ENCODE measurements at places on chromosomes 7 and 10.

DNA sequence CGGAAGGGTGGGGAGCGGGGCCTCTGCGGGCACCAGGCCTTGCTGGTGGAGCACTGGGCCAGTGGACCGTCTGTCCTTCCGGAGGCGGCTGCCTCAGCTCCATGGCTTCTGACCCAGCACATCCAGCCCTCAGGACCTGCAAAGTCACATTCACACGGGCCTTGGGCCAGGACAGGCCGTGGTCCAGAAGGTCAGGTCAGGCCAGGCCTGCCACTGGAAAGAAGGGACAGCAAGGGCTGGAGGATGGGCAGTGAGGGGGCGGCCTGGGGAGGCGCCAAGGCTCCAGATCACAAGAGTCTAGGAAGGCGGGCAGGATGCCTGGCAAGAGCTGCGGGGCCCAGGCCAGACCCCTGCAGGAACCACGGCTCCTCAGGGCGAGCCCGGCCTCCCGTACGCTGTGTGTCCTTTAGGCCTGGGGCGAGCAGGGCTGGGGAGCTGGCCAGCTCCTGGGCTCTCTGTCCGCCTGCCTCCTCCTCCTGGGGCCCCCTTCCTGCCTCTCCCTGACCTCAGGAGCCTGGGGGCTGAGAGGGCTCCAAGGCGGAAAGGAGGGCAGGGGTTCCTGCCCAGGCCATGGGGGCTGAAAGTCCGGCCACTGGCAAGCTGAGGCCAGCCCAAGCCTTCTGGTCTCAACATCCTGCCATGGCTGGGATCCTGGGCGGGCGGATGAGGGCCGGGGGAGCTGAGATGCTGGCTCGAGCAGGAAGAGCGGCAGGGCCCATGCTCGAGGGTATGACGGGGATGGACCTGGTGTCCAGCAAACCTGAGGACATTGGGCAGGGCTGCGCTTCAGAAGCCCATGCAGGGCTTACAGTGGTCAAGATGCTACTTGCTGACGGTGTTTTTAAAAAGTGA lies 225.8 kb downstream of the ELFN1 start:
- DNase-seq: no peak

- DNase-seq: no peak
Observed at GRCh38 chr10:48821111-48821510, 118.5 kb downstream of the LRRC18 start.

DNA sequence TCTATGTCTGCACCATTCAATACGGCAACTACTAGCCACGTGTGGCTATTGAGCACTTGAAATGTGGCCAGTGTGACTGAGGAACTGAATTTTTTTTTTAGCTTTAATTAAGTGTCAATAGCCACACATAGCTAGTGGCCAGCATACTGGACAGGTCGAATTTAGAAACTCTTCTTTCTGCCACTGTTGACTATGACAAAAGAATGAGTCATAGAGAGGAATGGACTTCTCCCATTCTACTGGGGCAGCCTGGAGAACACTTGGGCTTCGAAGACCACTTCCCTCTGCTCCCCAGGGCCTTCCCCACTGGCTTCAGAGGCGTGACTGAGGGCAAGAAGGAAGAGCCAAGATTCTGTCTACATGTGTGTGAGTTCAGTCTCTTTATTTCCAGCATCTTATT lies 137.5 kb downstream of the SNX10 start:
- no peak for DNase-seq

DNA sequence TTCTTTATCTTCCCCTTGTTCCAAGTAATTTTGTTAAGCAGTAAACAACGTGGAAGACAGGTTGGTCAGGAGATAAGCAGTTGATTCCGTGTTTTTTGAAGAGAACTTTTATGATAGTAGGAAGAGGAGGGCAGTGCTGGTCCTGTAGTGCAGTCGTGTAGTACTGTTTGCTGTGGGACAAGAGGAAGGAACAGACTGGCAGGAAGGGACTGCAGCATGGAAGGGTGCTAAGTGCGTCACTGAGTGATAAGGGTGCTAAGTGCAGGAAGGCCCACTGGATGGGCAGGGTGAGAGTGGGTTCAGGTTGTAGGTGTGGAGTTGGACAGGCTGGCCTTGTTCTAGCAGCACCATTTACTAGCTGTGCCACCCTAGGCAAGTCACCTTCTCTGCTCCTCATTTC lies 125.0 kb downstream of the SDK1 start:
- no peak for DNase-seq

- DNase-seq: no peak
Observed at GRCh38 chr10:76830218-76830617, 807.4 kb downstream of the KCNMA1 start.

DNA sequence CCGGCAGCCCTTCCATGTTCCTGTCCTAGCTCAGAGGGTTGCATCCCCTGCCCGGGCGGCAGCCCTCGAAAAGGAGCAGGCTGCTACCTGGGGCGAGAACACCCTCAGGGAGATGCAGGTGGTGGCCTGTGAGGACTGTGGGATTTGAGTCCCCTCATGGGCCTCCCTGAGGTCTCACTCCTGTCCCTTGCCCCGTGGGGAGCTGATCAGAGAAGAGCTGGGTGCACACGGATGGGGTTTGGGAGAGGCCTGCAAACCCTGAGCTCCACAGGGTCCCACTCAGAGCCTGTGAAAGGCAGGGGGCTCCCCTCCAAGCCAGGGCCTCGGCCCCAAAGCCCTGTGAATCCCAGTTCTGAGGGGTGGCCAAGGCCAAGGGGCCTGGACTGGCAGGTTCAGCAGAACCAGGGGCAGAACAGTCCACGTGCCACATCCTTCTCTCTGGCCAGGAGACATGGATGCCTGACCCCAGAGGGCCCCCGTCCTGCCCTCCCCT lies 424 bp upstream of the CYP2W1 start:
- DNase-seq: no peak

DNA sequence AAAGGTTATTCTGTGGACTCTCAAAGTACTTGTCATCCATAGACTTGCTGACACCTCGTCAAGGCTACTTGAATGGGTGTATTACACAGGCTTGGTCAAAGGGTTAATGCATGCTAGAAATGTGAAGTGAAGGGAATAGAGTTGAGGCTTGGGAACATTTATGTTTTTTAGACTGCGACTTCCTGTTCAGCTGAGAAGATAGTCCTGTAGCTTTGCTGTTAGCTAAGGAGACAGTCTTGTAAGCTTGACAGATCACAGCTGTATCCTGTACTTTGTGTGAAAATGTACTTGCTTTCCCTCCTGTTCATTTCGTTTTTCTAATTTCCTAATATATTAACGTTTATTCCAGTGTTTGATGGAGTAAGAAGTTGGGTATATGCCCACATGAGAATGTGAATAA lies 52.1 kb downstream of the ADD3 start:
- no peak for DNase-seq

DNA sequence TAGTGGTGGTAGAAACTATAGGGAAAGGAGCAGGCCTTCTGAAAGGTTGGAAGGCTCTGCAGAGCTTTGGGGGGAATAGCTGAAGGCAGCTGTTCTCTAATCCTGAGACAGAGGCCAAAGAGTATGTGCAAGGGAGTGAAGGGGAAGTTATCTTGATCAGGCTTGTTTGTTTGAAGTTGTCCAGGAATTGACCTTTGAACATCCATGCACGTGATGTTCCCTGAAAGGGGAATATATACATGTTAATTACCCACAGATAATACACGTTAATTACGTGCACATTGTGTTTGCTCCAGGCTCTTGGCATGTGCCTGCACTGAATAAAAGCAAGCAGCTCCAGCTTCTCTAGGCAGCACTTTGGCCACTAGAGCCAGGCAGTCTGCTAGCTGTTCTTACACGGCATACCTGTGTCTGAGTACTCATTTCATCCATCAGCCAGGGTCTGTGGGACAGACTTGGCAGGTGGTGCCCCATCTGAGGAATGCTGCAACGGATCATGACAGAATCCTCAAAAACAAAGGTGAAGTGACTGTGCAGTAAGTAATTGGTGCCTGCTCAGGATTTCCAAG lies 18.0 kb upstream of the STARD3NL start:
- no peak for DNase-seq

- DNase-seq: no peak
Observed at GRCh38 chr10:114486938-114487814, 82.9 kb upstream of the AFAP1L2 start.

DNA sequence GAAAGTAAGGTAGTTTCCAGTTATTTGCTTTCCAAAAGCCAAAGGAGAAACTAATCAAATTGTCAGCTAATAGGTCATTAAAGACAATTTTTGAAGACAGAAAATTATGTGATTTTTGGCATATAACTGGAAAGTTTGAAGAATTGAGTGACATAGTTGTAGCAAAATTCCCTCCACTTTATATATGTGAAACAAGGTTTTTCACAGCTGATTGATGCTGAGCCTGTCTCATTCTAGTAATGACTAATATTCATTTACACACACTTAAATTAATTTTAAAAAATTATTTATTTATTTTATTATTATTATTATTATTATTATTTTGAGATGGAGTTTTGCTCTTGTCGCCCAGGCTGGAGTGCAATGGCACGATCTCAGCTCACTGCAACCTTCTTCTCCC lies 16.3 kb upstream of the SIRT1 start:
- DNase-seq: no peak

Data from stimulated activated CD8-positive, alpha-beta memory T cell treated with anti-CD3 and anti-CD28 coated beads, Interleukin-12 subunit alpha, Interleukin-12 subunit beta, amount 100 ng/mL, for 1 hour (primary cell).